GM12878 (cell line): ENCODE measurements at places on chromosomes 5 and 9.
A peak's percentile ranks its signal among the peaks of the same experiment; 100 is the strongest.

GRCh38 chr5:128513806-128514205 lies 24.2 kb downstream of the FBN2 start:
- no peak overlapping the region for H3K4me3 ChIP-seq
- no peaks in the 10 kb centered on the region for H3K4me1 ChIP-seq
- H3K27ac ChIP-seq, result no peak overlapping the region
- H3K27me3 ChIP-seq, result no peaks in the 10 kb centered on the region

- no peak overlapping the region for H3K27ac ChIP-seq
- no peak overlapping the region for H3K4me3 ChIP-seq
- DNase-seq, result no peak
- H3K27me3 ChIP-seq, result no peaks in the 10 kb centered on the region
Observed at GRCh38 chr5:23525751-23526150, 18.3 kb downstream of the PRDM9 start.

DNA sequence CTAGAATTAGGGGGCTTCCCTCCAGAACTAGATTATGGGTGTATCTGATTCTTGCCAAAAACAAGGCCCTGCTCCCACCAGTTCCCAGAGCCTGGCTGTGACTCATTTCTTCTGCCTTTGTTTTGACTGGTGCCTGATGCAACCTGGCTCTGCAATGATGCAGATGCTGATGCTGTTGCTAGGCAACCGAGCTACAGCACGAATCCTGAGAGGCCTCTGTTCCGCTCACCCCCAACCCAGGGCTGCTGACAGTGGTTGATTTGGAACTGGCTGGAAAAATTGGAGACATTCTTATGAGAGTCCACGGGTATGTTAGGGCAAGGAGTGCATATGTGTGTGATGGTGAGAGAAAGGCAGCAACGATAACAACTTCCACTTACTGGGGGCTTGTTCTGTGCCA lies 100.3 kb downstream of the NSG2 start:
- no peak overlapping the region for H3K4me3 ChIP-seq
- H3K27ac ChIP-seq, result no peak overlapping the region
- no peak for DNase-seq
- H3K27me3 ChIP-seq, result no peaks in the 10 kb centered on the region
- H3K36me3 ChIP-seq, result no peaks in the 10 kb centered on the region

- no peak overlapping the region for H3K27ac ChIP-seq
- no peak overlapping the region for H3K4me3 ChIP-seq
- H3K27me3 ChIP-seq, result no peaks in the 10 kb centered on the region
- H3K4me1 ChIP-seq, result peaks cover 25% of the 10 kb centered on the region
Observed at GRCh38 chr5:95715799-95716461, 15.2 kb upstream of the RHOBTB3 start.

DNA sequence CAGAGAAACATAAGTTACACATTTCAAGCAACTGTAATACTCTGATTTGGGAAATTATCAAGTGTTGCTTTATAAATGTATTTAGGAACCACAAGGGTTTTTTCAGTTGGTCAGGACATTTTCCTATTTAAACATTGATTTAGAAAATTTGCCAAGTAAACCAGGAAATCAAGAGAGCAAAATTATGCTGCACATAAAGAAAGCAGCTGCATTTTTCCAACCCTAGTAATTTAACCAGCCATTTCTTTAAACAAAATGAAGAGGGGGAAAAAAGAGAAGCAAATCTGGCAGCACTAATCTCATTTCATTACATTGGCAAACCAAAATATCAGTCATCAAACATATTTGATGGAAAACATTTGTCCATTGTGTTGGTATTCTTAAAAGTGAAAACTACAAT lies 271.4 kb downstream of the TLE1 start:
- H3K27ac ChIP-seq, result no peak overlapping the region
- H3K36me3 ChIP-seq, result no peaks in the 10 kb centered on the region
- no peak for DNase-seq
- no peaks in the 10 kb centered on the region for H3K4me1 ChIP-seq
- H3K4me3 ChIP-seq, result no peak overlapping the region

- DNase-seq, result no peak
- H3K27me3 ChIP-seq, result no peaks in the 10 kb centered on the region
- H3K4me1 ChIP-seq, result no peaks in the 10 kb centered on the region
- H3K4me3 ChIP-seq, result no peak overlapping the region
- H3K27ac ChIP-seq, result no peak overlapping the region
- no peaks in the 10 kb centered on the region for H3K36me3 ChIP-seq
Observed at GRCh38 chr5:108655750-108656450, 91.8 kb upstream of the FER start.

GRCh38 chr9:107567462-107567861 lies 77.9 kb upstream of the KLF4 start:
- H3K27ac ChIP-seq, result no peak overlapping the region
- no peaks in the 10 kb centered on the region for H3K36me3 ChIP-seq
- no peaks in the 10 kb centered on the region for H3K27me3 ChIP-seq
- H3K4me3 ChIP-seq, result no peak overlapping the region
- no peak for DNase-seq

DNA sequence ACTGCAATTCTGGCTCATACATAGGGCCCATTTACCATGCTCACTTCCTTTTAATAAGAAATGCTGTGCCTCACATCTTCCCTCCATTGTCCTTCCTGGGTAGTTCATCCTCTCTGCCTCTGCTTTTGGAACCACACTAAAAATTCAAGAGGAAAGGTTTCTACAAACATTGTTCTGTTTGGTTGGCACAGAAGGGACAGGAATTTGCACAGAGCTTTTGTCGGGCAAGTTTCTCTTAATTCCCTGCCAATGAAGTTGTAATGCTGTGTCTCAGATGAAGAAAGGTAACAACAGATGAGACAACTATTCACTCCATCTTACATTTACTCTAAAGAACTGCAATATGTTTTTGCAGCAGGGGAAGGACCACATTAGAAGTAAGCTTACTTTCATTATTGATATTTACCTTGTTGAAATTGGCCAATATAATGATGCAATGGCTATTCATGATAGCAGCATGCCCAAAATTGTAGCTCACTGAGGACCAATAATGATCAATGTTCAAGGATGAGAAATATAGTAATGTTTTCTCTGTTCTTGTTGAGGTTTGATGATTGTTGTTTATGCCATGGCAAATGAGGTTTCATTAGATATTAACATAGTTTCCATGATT lies 82.5 kb upstream of the HMHB1 start:
- no peaks in the 10 kb centered on the region for H3K36me3 ChIP-seq
- H3K4me1 ChIP-seq, result no peaks in the 10 kb centered on the region
- no peak overlapping the region for H3K27ac ChIP-seq
- H3K4me3 ChIP-seq, result no peak overlapping the region
- no peak for DNase-seq

GRCh38 chr5:145829708-145830361 lies 5.3 kb downstream of the PRELID2 start:
- H3K36me3 ChIP-seq, result no peaks in the 10 kb centered on the region
- H3K27me3 ChIP-seq, result no peaks in the 10 kb centered on the region; the same call in 1 of the 2 replicates
- no peak overlapping the region for H3K27ac ChIP-seq

DNA sequence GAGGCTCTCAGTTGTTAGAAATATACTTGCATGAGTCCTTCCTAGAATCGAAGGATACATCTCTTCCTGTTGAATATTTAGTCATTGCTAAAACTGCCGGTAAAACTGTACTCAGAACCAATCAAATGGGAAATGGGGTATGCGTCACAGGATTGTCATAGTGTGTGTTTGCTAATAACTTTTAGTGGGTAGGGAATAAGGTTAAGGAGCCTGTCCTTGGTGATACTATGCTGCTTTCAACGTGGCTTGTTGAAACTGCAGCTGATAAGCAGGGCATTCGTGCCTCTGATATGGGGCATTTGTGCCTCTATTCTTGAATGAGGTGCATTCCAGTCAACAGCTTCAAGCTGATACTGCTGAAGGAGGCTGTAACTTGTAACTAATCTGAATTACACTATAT lies 26.6 kb downstream of the HABP4 start:
- H3K27ac ChIP-seq, result no peak overlapping the region
- H3K4me1 ChIP-seq, result peaks cover 10% of the 10 kb centered on the region
- no peaks in the 10 kb centered on the region for H3K36me3 ChIP-seq
- no peak overlapping the region for H3K4me3 ChIP-seq

- no peak overlapping the region for H3K4me3 ChIP-seq
- DNase-seq, result no peak
- H3K27me3 ChIP-seq, result no peaks in the 10 kb centered on the region
- peaks cover 4% of the 10 kb centered on the region; the same call in 1 of the 2 replicates for H3K4me1 ChIP-seq
Observed at GRCh38 chr9:89677702-89678395, 73.0 kb downstream of the GADD45G start.

DNA sequence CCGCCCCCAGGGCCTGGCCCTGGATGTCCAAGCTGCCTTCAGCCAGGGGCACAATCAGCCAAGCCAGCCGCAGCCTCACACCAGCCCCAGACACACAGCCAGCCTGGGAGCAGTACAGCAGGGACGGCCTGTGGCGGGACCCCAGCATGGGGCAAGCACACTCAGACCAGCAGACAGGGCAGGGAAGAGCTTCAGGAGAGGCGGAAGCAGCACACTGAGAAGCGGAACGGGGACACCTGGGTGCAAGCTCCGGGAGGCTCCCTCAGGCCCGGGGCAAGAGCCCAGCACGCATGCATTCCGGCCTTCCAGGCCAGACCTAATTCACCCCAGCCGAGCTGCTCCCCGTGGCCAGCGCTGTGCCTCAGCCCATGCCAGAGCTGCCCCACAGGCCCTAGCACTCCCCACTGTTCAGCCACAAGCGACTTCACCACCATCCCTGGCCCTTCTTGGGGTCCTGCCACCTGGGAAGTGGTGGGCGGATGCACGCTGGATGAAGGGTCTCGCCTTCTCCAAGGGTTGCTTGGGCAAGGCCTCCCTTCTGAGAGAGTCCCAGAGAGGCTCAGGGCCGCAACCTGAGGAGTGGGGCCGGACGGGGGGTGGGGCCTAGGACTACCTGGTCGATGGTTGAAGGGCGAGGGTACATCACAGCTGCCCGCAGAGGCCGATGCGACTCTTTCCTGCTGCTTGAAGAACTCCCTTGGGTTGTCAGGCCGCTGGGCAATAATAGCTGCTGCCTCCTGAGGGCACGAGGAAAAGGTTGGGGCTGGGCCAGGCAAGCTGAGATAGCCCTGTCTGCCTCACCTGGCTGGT lies 13.4 kb downstream of the DBN1 start:
- DNase-seq, result no peak
- no peaks in the 10 kb centered on the region; the same call in 1 of the 2 replicates for H3K4me1 ChIP-seq
- no peaks in the 10 kb centered on the region for H3K27me3 ChIP-seq
- H3K4me3 ChIP-seq, result no peak overlapping the region

GRCh38 chr5:138465261-138466124 lies at the start of gene EGR1:
Gene EGR1 (plus strand): TSS chr5:138465479. CDS start chr5:138465762, 283 bp downstream.
- H3K36me3 ChIP-seq, result no peaks in the 10 kb centered on the region
- H3K27me3 ChIP-seq, result peaks cover 6% of the 10 kb centered on the region; the same call in 1 of the 2 replicates
- H3K27ac ChIP-seq, result peak within 1 kb of the TSS; percentile 98
- peaks cover 8% of the 10 kb centered on the region for H3K4me1 ChIP-seq

- H3K27me3 ChIP-seq, result no peaks in the 10 kb centered on the region
- H3K27ac ChIP-seq, result no peak overlapping the region
- no peaks in the 10 kb centered on the region for H3K36me3 ChIP-seq
- no peaks in the 10 kb centered on the region for H3K4me1 ChIP-seq
- DNase-seq, result no peak
- no peak overlapping the region for H3K4me3 ChIP-seq
Observed at GRCh38 chr5:153719324-153719723, 228.9 kb downstream of the GRIA1 start.

GRCh38 chr9:95771556-95772246 lies 103.8 kb upstream of the ERCC6L2 start:
- H3K27me3 ChIP-seq, result 0 out of 2 replicates have a peak, but pooled peaks cover 1% of the 10 kb centered on the region
- no peak overlapping the region for H3K4me3 ChIP-seq
- H3K27ac ChIP-seq, result no peak overlapping the region
- DNase-seq, result no peak

- H3K27ac ChIP-seq, result no peak overlapping the region
- no peaks in the 10 kb centered on the region for H3K36me3 ChIP-seq
- H3K27me3 ChIP-seq, result peaks cover 17% of the 10 kb centered on the region
Observed at GRCh38 chr9:14315875-14316601, 2.1 kb upstream of the NFIB start.

DNA sequence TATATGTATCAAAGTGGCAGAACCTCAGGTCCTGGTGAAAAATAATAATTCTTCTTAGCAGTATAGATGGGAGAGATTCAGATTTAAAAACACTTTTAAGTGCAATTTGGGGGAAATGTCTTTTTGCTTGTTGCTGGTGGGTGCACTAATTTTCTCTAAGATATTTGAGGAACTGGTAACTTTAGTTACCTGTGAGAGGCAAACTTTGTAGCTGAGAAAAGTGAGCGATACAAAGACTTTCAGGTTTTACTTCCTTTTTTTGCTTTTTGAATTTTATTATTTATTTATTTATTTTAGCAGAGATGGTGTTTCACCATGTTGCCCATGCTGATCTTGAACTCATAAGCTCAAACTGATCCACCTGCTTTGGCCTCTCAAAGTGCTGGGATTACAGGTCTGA lies 303.1 kb upstream of the PTGER4 start:
- no peaks in the 10 kb centered on the region for H3K27me3 ChIP-seq
- no peaks in the 10 kb centered on the region for H3K36me3 ChIP-seq
- DNase-seq, result no peak
- H3K27ac ChIP-seq, result no peak overlapping the region
- peaks cover 19% of the 10 kb centered on the region for H3K4me1 ChIP-seq

DNA sequence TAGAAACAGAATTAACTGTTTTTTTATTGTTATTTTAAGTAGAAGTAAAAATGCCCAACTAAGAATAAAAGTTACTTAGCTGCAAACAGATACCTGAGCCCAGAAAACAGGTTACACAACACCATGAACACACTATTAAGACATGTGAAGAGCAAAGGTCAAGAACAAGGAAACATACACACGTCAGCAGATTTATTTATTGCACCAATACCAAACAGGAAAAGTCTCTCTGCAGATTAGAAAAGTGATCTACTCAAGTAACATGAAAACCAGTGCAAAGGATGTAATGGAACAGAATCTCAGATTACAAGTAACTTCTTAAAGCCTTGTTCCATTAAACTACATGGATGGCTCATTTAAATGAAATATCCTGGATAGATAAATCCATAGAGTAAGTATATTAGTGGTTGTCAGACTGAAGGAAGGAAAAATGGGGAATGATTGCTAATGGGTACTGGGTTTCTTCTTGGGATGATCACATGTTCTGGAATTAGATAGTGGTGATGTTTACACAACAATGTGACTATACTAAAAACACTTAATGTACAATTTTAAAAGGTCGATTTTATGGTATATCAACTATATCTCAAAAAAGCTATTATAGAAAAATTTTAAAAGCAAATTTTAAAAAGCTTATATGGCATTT lies 6.1 kb downstream of the SAR1B start:
- H3K4me3 ChIP-seq, result no peak overlapping the region
- H3K27me3 ChIP-seq, result no peaks in the 10 kb centered on the region
- no peak for DNase-seq
- peaks cover 3% of the 10 kb centered on the region; the same call in 1 of the 2 replicates for H3K4me1 ChIP-seq
- no peak overlapping the region for H3K27ac ChIP-seq

DNA sequence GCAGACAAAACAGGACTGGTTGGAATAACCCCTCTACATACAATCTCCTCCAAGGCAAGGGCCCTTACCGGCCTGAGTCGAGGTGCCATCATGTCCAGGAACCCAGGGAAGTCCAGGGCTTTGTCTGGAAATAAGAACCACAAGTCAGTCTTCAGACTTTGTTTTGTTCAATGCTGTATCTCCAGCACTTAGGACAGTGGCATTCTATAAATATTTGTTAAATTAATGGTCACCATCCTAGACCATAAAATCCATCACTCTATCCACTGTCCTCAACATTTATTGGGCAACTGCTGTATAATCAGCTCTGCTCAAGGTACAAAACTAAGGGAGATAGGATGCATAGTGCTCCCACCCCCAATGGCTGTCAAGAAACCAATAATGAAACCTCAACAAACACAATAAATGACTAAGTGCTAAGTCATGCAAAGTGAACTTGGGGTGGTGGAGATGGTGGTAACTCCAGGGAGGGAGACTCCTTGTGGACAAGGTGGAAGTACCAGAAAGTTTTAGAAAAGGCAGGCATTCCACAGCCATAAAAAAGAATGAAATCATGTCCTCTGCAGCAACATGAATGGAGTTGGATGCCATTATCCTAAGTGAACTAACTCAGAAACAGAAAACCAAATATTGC lies 5.0 kb downstream of the RELL2 start:
- H3K4me3 ChIP-seq, result no peak overlapping the region
- no peak for DNase-seq
- peaks cover 17% of the 10 kb centered on the region for H3K4me1 ChIP-seq
- H3K27me3 ChIP-seq, result no peaks in the 10 kb centered on the region
